ENCODE measurements at places on chromosomes 5 and 9.

GRCh38 chr9:121308765-121309164 is 40.8 kb downstream of the GSN start:
- no peak for DNase-seq

DNA sequence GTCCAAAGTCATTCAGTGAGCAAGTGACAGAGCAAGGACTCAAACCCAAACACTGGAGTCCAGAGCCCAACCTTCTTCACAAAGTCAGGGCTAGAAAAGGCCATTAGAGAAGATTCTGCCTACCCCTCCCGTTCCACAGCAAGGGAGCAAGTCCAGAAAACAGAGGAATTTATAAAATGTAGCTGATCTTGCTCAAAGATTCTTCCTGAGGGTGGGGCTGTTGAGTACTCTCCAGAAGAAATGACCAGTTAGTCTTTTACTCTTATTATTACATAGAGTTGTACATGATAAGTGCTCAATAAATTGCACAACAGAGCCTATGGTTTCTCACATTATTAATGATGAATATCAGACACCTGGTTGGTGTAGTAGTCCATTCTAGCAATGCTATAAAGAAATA is 39.3 kb upstream of the HMHB1 start:
- DNase-seq, result no peak

DNA sequence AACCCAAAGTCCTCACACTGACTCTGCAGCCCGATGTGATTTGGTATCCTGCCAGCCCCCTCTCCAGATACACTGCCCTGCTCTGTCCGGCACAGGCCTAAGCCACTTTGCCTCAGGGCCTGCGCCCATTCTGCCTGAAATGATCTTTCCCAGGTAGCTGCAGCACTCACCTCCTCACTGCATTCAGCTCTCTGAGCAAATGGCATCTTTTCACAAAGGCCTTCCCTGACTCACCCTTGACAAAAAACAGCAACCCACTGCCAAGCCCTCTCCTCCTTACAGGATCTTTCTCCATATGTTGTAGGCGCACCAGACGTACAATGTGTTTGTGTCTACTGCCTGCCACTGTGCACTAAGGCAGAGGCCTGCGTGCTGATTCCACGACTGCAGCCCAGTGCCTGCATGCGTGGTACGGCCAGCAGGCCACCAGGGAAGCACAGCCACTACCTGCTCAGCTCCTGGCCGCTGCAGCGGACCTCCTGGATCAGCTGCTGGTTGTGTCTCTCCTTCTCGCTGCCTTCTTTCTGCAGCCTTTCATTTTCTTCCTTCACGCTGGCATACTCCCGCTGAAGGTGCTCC is 171.2 kb downstream of the CDK5RAP2 start:
- DNase-seq, result no peak

DNA sequence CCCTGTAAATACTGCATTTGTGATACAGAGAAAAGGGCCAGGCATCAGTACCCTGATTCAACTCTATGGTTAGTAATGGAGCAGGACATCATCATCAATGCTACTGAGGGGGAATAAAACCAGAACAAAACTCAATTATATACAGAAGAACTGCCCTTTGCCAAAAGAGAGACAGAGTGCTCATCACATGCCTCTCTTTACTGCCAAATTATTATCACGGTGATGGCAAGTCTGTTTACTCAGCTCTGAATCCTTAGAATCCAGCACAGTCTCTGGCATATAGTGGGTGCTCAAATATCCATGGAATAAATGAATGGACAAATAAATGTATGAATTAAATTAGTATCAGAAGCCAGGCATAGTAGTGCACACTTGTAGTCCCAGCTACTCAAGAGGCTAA is 130.2 kb downstream of the TTC39B start:
- DNase-seq, result no peak

GRCh38 chr5:76670508-76670907 is 45.4 kb upstream of the F2R start:
- no peak for DNase-seq

DNA sequence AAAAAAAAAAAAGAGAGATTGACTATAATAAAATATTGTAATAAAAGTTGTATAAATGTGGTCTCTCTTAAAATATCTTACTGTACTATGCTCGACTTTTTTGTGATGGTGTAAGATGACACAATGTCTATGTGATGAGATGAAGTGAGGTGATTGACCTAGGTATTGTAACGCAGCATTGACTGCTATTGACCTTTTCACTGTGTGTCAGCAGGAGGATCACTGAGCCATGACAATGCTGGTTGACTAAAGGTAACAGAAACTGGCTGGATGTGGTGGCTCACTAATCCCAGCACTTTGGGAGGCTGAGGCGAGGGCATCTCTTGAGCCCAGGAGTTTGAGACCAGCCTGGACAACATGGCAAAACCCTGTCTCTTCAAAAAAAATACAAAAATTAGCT is 78.6 kb upstream of the MYO10 start:
- no peak for DNase-seq

DNA sequence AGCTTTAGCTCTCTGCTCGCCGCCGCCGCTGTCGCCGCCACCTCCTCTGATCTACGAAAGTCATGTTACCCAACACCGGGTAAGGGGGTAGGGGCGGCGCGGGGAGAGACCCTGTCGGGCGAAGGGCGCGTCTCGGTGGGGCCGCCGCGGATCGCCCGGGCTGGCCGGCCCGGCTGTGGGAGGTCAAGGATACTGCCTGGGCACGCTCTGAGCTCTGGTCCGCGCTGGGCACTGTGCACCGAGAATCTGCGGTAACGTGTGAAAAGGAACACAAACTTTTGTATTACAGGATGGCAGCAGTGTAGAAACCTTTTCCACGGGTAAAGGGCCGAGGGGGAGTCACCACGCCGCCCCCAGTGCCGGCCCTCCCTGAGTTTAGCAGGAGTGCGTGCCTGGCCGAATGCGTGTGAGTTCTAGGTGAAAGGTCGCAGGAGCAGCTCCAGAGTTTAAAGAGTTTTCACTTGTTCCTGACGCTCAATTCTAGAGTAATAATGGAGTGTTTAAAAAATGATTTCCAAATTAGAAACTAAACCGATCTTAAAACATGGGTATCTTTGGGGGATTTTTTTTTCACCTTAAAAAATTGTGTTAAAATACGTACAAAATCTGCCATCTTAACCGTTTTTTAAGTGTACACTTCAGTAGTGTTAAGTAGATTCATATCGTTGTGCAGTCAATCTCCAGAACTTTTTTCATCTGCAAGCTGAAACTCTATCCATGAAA is at the start of gene HSDL2:
Gene HSDL2, plus strand, starts transcription at position 7 of the 723 bp plus-strand sequence. Its CDS starts 56 bp downstream, at position 63.
- DNase-seq, result peak; percentile 39

DNA sequence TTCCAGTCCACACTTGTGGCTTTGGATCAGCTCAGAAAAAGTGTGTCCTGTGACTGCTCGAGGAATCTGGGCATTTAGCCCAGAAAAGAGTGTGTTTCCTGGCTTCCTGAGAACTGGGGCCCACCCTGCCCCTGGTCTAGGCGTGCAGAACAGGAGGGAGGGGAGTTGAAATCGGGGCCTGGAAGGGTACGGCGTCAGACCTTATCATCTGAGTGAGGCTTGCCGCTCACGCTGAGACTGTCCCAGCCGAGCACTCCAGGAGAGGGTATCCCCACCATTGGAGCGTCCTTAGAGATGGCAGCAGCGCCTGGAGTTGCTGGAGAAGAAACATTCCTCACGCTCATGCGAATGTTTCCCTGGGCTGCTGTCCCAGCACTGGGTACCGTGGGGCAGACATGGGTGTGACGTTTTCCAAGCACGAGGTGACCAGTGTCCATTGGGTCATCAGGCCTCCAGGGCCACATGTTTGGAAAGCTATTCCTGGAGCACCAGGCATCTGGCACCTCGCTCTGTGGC is 22.5 kb downstream of the NEK6 start:
- no peak for DNase-seq

- no peak for DNase-seq
These were observed 293.1 kb upstream of the CCNH start for GRCh38 chr5:87705876-87706275.

GRCh38 chr5:29950416-29951145 is 1242.9 kb upstream of the CDH6 start:
- DNase-seq, result no peak

DNA sequence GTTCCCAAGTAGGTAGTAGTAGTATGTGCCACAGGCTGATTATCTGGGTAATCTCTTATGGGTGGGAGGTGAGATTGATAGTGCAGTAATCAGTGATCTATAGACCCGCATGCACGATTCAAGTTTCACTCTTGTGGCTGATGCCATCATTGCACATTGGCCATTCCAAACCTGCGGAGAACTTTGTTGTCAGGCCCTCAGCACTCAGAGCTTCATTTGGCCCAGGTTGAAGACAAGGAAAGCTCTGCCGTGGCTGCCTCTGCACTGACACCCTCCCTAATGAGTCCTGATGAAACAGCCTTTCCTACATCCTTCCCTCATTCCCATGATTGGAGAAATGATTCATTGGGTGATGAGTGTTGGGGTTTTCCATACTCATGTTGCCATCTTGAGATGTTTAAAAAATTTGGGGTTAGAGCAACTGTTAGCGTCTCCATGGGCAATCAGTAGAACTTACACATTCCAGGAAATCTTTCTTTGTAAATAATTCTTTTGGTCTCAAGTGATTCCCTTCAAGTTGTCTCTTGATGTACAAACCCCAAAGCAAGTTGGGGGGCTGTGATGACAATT is 22.9 kb downstream of the PROP1 start:
- DNase-seq, result no peak

DNA sequence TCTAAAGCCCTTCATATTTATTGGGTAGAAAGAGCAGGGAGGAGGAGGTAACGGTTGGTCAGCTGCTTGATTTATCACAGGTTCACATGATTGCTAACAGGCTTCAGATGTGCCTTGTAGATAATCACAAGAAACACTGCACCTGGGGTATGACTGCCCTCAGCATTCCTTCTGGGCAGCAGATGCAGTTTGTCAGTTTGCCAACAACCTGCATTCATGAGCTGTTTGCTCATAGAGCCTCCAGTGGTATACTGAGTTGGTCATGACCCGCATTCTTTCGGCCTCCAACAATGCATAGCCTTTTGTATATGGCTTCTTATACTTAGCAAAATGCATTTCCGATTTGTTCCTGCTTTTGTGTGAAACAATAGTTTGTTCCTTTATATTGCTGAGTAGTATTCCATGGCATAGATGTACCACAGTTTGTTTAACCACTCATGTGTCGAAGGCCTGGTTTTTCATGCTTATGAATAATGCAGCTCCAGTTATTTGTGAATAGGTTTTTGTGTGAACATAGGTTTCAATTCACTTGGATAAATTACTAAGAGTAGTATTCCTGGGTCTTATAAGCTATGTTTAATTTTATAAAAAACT is 83.6 kb downstream of the ARHGEF28 start:
- no peak for DNase-seq

DNA sequence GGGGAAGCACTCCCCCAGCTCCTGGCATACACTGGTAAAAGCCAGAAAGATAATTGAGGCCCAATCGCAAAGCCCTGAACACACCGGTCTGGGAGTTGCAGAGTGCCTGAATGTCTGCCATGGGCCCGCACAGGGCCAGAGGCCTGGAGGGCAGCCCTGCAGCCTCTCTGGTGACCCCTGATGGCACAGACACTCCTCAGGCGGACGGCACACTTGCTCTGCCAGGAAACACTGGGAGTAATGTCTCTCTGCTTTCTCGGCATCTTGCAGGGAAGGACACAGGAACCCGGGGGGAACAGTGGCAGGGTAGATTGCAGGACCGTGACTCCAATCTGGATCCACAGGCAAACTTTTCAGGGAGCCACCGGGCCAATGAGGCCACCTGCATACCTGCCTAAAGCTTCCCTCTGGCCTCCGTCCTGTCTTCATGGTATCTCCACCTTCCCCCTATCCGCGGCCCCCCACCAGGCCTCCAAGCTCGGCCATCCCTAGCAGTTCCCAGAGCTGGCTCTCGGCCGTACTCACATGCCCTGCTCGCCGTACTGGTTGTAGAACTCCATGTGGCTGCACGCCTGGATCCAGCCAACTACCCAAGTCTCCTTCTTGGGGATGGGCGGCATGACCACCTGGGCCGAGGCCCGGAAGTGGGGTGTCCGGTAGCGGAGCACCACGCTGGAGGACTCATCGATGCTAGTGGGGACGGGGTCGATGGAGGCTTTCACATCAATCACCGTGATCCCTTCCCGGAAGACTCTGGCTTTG is 797 bp downstream of the FAM78A start:
- DNase-seq, result peak; percentile 53

DNA sequence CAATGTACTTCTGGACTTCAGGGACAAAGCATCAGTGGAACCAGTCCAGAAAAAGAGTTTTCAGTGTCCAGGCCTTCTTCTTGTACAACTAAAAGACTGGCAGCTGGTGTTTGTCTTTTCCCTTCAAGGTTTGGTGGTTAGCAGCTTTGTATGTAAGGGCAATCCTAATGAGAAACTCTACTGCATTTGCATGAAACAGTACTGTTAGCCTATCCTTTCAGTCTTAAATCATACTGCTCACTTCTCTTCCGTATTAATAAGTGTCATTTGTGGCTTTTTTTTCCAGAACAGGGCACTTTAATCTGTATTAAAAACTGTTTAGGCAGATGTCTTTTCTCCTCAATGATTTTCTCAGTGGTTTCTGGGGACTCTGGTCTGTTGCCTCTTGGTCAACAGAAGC is 48.9 kb downstream of the FAM174A start:
- no peak for DNase-seq

DNA sequence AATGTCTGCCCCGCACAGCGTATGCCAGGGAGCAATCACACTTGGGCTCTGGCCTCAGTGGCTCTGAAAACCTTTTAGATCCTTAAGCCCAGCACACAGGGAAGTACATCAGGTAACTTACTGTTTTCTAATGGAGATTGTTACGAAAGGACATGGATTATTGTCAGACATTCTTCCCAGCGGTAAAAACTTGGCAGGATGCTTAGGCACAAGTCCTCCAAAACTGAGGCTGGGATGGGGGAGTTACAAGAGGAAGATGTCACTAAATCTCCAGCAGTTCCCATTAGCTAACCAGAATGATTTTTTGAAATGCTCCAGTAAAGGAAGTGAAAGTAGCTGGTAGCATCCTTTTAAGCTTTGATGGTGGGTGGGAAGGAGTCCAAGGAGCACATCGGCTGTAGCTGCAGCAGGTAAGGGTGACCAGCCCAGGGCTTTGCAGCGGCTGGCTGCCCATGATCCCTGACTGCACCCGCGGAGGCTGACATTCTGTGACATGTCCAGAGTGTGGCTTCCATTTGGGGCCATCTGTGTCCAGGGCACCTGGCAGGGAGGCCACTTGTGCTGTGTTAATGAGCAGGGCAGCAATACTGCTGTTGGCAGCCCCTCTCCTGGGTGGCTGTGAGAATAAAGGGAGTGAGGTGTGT is 165.8 kb downstream of the GADD45G start:
- peak; percentile 59 for DNase-seq

- DNase-seq, result peak; percentile 11
These were observed 1.9 kb downstream of the FRMD3 start for GRCh38 chr9:83536332-83536731.

GRCh38 chr5:53556001-53556400 is 4.4 kb upstream of the NDUFS4 start:
- DNase-seq, result no peak

Data from inflammatory macrophage (primary cell).